ENCODE measurements at places on chromosomes 5 and 9.

DNA sequence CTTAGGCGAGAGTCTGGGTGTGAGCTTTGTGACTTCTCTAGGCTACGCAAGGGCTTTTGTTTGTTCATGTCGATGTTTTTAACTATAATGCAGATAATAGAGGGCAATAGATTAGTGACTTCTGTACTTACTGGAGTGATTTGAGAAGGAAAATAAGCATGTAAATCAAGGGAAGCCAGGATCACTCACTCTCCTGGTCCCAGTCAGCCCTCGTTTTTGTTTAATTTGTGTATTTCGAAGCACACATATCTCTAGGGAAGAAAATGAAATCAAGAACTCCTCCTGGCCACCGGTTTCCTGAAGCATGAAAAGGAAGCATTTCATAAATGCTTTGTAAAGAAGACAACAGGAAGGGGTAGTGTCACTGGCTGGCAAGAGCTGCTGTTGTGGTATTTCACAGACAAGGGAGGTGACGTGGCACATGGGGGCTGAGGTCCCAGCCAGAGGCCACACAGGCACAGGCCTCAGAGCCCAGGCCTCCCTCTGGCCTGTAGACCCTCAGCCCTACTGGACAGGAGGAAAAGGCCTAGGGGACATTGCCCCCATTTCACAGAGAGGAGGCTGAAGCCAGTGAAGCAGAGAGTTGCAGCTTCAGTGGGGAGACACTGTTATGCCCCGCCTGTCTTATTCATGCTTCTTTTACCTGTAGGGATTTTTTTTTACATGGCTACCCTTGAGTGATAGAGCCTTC lies 34.1 kb downstream of the IRF1 start:
- DNase-seq: no peak

DNA sequence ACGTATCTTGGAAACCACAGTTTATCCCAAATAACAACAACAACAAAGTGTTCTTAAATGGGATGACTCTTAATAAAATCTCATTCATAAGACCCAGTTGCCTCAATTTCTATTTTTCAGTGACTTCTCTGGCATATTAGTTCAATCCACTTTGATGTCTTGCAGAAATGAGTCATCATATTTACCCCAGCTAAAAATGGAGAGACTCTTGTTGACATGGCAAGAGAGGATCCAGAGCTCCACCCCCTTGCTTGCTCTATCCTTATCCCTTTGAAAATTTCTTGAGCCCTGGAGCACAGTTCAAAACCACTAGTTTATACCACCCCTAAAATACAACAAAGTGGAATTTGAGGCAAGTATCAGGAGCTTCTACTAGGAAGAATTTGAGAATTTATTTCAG lies 20.8 kb downstream of the VCAN start:
- DNase-seq: no peak

GRCh38 chr9:16396389-16396788 lies 474.1 kb downstream of the BNC2 start:
- DNase-seq: no peak

DNA sequence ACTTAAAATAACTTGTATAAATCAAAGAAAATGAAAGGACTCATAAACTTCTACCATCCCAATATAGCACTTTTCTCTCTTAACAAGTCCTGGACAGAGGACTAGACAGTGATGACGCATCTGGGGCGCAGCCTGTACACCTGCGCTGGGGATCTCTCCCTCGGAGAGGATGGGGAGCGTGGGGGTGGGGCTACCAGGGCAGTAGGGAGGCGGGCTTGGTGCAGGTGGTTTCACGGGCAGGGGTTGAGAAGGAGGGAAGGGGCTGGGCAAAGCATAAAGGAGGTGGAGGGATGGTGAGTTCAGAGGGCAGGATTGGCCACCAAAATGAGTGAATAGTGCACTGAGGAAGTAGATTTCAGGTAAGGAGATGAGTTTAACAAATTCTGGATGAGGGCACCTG lies 41.1 kb downstream of the STC2 start:
- no peak for DNase-seq

DNA sequence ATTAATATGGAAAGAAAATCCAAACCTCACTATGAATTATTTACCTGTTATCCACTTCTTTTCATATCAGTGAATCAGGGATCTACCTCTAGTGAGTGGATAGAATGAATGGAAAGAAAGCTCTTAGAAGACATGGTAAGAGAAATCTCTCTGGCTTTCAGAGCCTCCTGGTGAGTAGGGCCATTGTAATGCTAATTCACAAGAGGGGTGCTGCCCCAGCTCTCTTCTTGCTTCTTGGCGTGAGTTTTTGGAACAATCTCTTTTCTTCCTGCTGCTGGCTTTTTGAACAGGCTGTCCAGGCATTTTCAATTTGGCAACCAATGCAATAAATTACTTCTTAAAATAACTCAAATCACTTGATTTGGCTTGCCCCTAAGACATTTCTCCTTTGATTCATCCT lies 49.9 kb upstream of the KCNN2 start:
- no peak for DNase-seq

DNA sequence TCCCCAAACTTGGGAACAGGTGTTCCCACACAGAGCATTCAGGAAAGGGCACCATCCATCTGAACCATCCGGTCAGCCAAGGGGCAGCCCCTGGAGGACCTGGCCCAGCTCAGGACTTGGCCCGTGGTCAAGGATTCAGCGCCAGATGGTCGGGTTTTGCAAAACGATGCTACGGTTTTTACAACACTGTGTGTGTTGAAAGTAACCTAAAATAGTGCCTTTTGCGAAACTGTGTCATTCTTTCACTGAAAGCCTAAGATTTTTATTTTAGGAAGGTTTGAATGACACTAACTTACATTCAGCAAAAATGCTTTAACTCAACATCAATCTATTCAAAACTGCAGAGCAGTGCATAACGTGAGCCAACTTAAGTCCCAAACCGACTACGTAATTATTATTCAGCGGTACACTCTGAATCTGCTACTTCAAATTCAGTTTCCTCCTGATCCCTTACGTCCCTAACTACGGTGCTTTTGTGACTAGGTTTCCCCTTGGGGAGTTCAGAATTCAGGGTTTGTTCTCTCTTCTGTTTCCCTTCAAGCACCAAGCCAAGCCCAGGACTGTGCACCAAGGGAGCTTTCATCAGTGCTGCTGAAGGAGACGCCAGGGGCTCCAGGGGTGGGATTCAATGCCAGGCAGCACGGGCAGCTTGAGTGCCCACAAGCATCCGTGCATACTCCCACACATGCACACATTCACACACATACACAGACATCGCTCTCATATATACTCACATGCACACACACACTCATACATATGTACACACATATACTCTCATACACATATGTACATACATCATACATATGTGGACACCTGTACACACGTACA lies 25.8 kb downstream of the LPCAT1 start:
- no peak for DNase-seq

All from PC-9 (cell line).